ENCODE measurements at places on chromosomes 6 and 20. TPM values are rescaled to one million over a fixed set of nuclear protein-coding genes. Genes with fewer than 3 reads are reported as not detected.

DNA sequence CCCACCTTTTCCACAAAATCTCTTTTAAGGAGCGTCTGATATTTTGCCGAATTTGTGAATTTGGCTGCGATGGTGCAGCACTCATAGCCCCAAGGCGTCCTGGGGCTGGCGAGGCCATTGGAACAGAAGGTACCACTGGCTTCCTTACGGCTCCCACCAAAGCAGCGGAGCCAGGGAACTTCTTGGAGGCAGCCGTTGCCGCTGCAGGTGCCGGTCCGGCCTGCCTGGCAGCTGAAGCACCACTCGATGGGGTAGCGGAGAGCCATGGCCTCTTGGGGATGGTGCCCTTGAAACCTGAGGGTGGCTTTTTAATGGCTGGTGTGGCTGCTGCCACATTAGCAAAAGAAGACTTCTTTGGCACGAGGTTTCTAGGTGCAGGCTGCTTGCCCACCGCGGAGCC is 29.8 kb downstream of the DIDO1 start:
- no peak overlapping the region for H3K27ac ChIP-seq
- peaks cover 11% of the 10 kb centered on the region for H3K27me3 ChIP-seq
- H3K36me3 ChIP-seq, result peaks cover 23% of the 10 kb centered on the region
- DNase-seq, result no peak
- peaks cover 17% of the 10 kb centered on the region for H3K4me1 ChIP-seq
- no peak overlapping the region for H3K4me3 ChIP-seq

GRCh38 chr6:91483415-91484105 is 896.7 kb upstream of the MAP3K7 start:
- peaks cover 7% of the 10 kb centered on the region for H3K4me1 ChIP-seq
- H3K36me3 ChIP-seq, result no peaks in the 10 kb centered on the region
- H3K27ac ChIP-seq, result no peak overlapping the region
- no peak overlapping the region for H3K4me3 ChIP-seq
- H3K27me3 ChIP-seq, result peaks cover 1% of the 10 kb centered on the region

GRCh38 chr20:36238153-36238552 is 1.9 kb downstream of the AAR2 start:
- H3K4me3 ChIP-seq, result no peak overlapping the region
- no peaks in the 10 kb centered on the region for H3K36me3 ChIP-seq
- no peaks in the 10 kb centered on the region for H3K27me3 ChIP-seq
- no peak for DNase-seq

DNA sequence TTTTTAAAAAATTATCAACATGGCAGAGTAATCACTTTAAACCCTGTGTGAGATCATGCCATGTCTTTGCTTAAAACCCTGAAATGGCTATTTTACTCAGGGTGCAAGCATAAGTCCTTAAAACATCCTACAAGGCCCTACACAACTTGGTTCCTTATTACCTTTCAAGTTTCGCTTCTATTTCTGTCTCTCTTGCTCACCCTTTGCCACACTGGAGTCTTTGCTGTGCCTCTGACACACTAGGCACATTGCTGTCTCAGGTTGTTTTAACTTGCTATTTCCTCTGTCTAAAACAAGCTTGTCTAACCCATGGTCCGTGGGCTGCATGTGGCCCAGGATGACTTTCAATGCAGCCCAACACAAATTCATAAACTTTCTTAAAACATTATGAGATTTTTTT is 55.6 kb downstream of the KIAA0408 start:
- H3K4me1 ChIP-seq, result peaks cover 21% of the 10 kb centered on the region
- H3K27me3 ChIP-seq, result no peaks in the 10 kb centered on the region
- H3K4me3 ChIP-seq, result no peak overlapping the region
- no peak overlapping the region for H3K27ac ChIP-seq

DNA sequence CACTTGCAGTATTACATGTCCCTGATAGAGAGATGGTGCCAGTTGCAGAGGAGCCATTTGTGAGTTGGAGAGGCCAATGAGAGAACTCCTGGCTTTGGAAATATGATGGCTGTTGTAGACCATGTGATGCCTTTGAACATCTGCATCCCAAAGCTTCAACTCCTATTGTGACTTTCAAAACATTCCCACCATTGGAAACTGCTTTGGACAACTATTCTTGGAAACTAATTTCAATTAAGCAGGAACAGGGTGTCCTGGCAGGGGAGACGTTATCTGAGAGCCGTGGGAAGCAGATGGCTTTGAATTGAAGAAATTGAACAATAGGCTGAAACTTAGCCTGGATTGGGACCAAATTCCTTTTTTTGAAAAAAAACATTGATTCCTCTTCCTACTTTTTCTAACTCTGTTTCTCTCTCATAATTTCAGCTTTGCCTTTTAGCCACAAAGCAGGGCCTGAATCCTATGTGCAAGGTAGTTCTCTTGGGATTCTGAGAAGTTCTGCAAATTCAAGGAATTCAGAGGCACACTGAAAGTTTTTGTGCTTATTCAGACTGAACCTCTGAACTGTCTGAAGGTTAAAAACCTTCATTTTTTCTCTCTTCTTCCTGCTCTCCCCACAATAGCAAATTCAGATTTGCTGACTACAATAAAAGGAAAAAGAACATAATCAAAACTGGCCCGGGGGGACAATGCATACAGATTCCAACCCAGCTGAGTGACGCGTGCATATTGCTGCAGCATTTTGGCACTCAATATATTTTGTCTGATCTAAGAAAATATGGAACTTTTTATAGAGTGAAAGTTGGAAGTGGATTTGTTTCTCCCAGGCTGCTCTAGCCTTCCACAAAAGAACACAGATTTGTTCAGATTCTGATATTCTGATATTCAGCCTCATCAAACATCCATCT is 720.4 kb upstream of the CHD6 start:
- peaks cover 1% of the 10 kb centered on the region for H3K27me3 ChIP-seq
- peaks cover 4% of the 10 kb centered on the region for H3K36me3 ChIP-seq
- H3K4me1 ChIP-seq, result no peaks in the 10 kb centered on the region
- no peak for DNase-seq
- H3K27ac ChIP-seq, result no peak overlapping the region
- no peak overlapping the region for H3K4me3 ChIP-seq

GRCh38 chr20:64071341-64072332 is 7.7 kb downstream of the RGS19 start:
- H3K4me3 ChIP-seq, result no peak overlapping the region
- H3K27me3 ChIP-seq, result peaks cover 7% of the 10 kb centered on the region
- peaks cover 3% of the 10 kb centered on the region for H3K4me1 ChIP-seq
- H3K27ac ChIP-seq, result no peak overlapping the region
- DNase-seq, result no peak
- no peaks in the 10 kb centered on the region for H3K36me3 ChIP-seq

BTBD9 gene
- total RNA-seq, result 10.3 TPM

LPA gene
- total RNA-seq, result not detected
